Epithelial cell of proximal tubule (primary cell): ENCODE measurements at places on chromosomes 16 and 17. TPM values are rescaled to one million over a fixed set of nuclear protein-coding genes. Genes with fewer than 3 reads are reported as not detected.

The PIRT gene
- not detected in 2 replicates for total RNA-seq

The GJD3 gene
- 0.58 TPM in 1 of 2 replicates, not detected in the other for total RNA-seq

The KRTAP4-9 gene
- total RNA-seq: 0.58 TPM in 1 of 2 replicates, not detected in the other

The TP53TG3C gene
- total RNA-seq: not detected in 2 replicates

The TBC1D3E gene
- total RNA-seq: not detected in 2 replicates

The NT5C3B gene
- 67.6 and 70.8 TPM in 2 replicates for total RNA-seq

The GPR179 gene
- total RNA-seq: not detected in 2 replicates

The TMEM204 gene
- total RNA-seq: 1.4 TPM in 1 of 2 replicates, not detected in the other
